ENCODE measurements at places on chromosomes 2 and 18.
A peak's percentile ranks its signal among the peaks of the same experiment; 100 is the strongest.

GRCh38 chr2:215746887-215747615 is 266.3 kb downstream of the MREG start:
- DNase-seq: no peak

- DNase-seq: no peak
Measured at GRCh38 chr2:25055376-25055920, 13.6 kb downstream of the EFR3B start.

DNA sequence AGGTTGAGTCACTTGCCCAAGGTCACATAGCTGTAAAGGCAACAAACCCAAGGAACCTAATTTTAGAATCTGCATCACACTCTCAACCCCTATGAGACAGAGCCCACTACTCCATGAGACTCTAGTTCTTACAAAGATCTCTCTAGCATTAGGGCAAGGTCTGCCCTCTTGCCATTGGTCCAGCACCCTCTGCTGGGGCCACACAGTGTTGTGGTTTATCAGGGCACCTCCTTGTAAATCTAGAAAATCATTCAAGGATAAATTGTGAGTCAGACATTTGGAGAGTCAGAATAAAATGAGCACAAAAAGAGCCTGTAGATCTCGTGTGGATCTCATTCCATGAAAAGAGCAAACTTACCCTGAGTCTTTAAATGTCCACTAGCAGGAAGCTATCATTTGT is 91.2 kb downstream of the SLC8A1 start:
- no peak for DNase-seq

DNA sequence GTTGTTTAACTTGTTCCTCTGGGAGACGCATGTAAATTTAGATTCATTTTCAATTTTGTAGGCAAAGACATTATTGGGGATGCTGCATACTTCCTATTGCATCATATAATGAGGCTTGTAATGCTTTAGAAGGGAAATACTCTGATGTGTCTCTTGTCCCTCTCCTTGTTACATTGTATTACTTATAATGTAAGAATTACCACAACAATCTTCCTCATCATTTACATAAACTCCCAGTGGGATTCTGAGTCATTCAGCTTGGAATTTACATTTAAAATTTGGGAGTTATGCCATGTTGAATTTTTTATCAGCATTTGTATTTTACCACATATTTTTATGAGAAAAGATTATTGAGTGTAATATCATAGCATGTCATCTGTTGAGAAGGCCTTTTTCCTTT is 963.4 kb upstream of the NRXN1 start:
- DNase-seq: no peak

- DNase-seq: no peak
Measured at GRCh38 chr2:136246086-136246669, 128.2 kb upstream of the CXCR4 start.

DNA sequence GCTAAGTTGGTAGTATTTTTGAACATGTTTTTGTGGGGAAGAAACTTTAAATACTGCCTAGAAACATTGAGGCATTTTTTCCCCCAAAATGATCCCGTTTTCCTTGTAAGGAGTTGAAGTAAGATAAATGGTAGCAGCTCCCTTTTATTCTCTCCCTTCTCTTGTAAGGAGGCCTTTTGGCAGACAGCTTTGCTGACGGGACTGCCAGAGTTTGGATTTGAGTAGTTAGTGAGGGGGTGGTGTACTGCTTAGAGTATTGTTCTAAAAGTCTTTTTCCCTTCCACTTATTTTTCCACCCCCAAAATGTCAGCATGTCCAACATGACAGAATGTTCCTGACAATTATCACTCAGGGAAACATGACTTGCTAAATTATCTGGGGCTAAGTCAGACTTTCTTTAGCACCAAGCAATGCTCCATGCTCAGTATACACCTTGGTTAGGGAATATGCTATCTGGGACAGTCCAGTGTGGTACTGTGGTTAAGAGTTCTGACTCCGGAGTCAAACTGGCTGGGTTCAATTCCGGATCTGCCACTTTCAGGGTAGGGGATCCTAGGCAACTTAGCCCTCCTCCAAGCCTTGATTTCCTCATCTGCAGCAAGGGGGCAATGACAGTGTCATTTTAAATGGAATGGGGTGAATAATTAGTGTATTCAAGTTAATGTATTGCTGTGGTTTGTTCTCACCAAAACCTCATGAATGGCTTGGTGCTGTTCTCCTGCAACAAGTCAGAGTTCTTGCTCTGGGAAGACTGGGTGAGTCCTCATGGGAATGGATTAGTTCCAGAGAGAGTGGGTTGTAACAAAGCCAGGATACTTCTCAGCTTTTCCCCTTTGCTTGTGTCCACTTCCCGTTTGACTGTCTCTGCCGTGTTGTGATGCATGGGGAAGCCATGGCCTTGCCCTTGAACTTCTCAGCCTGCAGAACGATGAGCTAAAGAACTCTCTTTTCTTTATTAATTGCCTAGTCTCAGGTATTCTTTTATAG is 116.2 kb downstream of the TANC1 start:
- DNase-seq: no peak

GRCh38 chr2:100623033-100623715 is 60.4 kb downstream of the PDCL3 start:
- no peak for DNase-seq

- DNase-seq: no peak
Measured at GRCh38 chr18:44786688-44787087, 106.0 kb downstream of the SETBP1 start.

GRCh38 chr2:204691911-204692510 is 146.7 kb downstream of the PARD3B start:
- peak; percentile 14 for DNase-seq
